Stimulated activated effector memory CD8-positive, alpha-beta T cell treated with anti-CD3 and anti-CD28 coated beads, Interleukin-12 subunit alpha, Interleukin-12 subunit beta, amount 100 ng/mL, for 72 hours (primary cell): ENCODE measurements at places on chromosomes 16 and 17.
A peak's percentile ranks its signal among the peaks of the same experiment; 100 is the strongest.

DNA sequence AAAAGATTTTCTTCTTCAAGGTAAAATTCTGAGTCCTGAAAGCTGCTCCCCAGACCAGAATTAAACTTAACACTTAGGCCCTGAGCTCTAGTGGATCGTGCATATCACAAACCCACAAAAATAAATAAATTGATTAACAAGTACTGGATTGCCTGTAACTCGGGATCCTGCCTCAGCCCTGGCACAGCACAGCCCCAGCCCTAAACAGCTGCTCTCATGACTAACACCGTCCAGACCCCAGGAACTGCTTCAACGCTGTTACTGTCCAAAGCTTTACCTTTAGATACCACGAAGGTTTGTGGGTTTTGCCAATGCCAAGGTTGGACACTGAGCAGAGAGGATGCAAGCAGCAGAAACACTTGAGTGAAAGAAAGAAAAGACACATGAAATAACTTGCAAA, 172.5 kb downstream of the COPRS start:
- no peak for DNase-seq

DNA sequence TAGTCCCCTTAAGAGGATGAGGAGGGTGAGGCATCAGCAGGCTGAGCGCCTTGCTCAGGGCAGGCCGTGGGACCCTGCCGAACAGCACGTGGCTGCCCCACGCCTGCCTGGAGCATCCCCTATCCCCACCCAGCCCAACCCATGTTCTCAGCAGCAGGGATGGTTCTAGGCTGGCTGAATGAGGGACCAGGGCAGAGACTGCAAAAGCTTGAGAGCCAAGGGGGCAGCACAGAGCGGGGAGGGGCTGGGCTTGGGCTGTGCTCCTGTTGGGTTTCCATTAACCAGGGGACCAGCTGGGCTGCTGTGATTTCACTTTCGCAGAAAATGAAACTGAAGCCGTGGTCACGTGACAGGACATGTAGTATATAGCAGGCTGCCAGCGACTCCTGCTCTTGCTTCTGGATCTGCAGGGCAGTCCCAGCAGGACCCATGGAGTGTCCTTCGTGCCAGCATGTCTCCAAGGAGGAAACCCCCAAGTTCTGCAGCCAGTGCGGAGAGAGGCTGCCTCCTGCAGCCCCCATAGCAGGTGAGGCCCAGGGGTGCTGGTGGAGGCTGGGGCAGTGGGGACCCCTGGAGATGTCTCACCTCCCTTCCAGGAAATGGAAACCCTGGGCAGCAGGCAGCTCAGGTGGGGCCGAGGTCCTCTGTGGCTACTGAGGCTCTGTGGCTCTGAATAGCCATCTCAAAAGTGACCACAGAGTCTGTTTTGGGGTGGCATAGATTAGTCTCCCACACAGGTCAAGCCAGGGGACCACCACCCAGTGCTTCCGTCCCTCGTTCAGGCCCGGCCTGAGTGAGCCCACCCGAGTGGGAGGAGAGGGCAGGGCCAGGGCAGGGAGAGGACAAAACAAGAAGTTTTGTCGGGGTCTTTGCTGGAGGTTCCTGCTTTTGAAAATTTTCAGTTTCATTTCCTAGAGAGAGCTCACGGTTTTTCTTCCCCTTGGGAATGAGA, 2.9 kb downstream of the RNF213 start:
- DNase-seq, result peak; percentile 95

DNA sequence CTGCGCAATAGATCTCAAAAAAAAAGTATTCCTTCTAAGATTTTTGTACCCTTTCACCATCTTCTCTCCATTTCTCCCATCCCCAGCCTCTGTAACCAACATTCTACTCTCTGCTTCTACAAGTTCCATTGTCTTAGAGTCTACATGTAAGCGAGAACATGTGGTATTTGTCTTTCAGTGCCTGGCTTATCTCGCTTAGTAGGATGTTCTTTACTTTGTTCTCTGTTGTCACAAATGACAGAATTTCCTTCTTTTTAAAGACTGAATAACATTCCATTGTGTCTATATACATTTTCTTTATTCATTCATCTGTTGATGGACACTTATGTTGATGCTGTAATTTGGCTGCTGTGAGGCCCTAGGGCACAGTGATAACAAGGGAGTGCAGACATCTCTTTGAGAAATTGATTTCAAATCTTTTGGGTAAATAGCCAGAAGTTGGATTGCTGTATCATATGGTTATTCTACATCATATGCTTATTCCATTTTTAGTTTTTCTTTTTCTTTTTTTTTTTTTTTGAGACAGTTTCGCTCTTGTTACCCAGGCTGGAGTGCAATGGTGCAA, 37.7 kb upstream of the MYH10 start:
- DNase-seq, result no peak

GRCh38 chr16:17803625-17804410, 333.1 kb upstream of the XYLT1 start:
- no peak for DNase-seq

GRCh38 chr17:73910821-73911515, 266.7 kb upstream of the SDK2 start:
- no peak for DNase-seq

DNA sequence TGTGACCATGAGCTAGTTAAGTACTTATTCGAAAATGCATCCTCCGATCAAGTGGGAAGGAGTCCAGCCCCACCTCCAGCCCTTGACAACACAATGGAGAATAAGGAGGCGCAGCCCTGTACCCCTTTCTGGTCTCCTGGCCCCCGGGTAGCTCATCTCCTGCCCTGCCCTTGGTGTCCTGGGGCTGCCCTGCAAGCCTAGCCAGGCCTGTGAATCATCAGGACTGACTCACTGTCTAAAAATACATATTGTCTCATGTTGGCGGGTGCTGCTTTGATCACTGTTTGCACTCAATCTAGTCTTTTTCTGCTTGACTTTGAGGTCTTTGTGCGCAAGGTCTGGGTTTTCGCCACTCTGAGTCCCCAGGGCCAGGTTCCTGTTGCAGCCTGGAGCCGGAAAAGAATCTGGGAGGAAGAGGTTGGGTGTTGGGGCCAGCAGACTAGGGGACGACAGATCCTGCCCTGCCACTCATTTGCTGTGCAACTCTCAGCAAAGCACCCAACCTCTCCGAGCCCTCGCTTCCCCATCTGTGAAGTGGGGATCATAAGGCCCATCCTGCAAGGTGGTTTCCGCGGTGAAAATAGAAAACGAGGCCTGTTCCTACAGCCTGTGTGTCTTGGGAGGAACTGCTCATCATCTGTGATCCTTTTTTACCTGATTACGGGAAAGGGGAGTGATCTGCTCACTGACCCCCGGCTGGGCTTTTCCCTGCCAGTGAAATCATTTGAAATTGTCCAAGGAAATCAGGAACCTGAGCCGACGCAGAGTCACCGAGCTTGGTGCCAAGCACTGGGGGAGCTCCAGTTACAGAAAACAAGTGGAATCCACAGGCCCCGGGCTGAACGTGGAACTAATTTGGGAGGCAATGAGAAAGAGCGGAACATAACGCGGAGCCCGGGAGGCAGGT, 230.4 kb downstream of the PARN start:
- no peak for DNase-seq

GRCh38 chr17:66449418-66449977, 147.1 kb downstream of the PRKCA start:
- DNase-seq, result no peak

- DNase-seq, result no peak
Measured at GRCh38 chr16:8859913-8860881, 8.6 kb downstream of the CARHSP1 start.

GRCh38 chr17:80774643-80775281, 216.9 kb upstream of the CHMP6 start:
- DNase-seq, result no peak

DNA sequence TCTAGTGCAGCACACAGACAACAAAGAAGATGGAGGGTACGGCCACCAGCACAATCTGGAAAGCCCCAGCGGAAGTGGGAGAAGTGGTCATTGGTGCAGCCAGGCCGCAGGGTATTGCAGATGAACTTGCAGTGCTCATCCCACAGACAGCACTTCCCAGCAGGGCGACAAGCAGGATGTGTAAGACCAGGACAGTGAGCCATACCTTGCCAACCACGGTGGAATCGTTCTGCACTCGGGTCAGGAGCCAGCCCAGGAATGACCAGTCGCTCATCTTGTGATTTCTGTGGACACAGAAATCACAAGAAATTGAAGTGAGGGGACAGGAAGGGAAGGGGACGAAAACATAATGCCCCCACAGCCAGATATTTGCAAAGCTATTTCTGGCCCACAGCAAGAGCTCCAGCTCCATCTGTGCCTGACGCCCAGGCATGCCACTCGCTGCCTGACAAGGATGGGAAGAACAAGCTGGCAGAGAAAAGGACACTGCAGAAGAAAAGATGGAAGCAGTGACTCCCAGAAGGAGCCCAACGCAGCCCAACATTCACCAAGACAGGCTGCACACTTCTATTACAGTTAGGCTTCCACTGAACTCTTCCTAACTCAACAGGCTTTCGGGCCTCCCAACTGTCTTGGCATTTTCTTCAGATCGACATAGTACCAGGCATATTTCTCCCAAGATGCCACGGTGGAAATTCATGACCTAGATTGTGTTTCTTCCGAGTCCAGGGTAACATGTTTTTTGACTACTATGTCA, 17.5 kb upstream of the MYO18A start:
- DNase-seq, result no peak

GRCh38 chr17:41315814-41316445, 420 bp upstream of the KRTAP17-1 start:
- DNase-seq, result no peak

DNA sequence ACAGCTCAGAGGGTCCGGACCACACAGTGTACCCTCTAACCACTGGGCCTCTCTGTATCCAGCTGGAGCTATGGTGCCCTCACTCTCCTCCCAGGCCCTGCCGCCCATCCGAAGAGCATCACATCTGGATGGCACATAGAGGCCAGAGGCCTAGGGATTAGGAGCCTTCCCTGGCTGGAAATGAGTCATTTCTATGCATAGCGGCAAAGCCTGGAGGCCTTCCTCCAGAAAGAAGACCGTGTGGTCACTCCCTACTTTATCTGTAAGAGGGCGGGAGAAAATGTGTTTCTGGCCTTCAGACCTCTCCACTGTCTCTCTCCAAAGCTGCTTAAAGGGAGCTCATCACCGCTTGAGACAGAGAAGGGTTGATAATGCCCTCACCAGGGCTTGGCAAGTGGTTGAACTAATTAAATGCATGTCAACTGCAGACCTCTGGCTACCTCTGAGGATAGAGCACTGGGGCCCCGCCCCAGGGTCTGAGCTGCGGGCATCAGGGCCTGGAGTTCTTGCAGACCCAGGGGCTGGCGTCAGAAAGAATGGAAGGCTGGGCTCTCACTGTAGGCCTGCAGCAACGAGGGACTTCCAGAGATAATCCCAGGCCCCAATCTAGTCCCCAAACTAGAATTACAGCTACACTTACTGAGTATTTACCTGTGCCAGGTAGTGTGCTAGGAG, 122.2 kb downstream of the IRX5 start:
- DNase-seq, result no peak

GRCh38 chr17:45218895-45219661, 2.6 kb upstream of the FMNL1 start:
- DNase-seq, result peak; percentile 96

GRCh38 chr17:68981288-68981687, 26.1 kb upstream of the ABCA8 start:
- DNase-seq, result no peak

GRCh38 chr17:69592692-69593350, 178.3 kb downstream of the MAP2K6 start:
- no peak for DNase-seq

DNA sequence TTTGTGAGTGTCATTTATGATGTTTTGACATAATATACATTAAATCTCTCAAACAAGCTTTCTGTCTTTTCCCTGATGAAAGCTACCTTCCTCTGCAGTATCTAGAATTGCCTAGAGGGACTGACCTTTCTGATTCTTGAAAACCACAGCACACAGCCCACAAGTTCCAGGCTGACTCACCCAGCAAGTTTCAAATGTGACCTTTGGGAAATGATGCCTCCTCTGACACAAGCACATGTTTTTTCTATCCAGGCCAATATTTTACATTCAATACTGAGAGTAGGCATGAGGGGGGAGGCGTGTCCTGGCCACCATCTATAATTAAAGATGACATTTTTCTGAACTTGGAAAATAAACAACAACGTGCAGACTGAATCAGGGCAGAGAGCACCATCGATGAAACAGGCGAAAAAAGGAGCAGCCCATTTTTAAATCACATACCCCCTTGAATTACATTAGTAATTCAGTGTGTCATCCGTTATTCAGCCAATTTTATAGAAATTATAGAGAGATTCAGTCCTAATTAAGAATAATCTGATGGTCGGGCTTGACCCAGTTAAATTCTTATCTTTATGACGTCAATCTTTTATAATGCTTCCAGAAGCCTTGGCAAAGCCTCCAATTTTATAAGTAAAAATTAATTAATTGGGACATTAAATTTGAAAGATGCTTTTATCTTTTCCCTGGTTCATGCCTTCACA, 292.6 kb upstream of the CDH11 start:
- DNase-seq, result no peak

DNA sequence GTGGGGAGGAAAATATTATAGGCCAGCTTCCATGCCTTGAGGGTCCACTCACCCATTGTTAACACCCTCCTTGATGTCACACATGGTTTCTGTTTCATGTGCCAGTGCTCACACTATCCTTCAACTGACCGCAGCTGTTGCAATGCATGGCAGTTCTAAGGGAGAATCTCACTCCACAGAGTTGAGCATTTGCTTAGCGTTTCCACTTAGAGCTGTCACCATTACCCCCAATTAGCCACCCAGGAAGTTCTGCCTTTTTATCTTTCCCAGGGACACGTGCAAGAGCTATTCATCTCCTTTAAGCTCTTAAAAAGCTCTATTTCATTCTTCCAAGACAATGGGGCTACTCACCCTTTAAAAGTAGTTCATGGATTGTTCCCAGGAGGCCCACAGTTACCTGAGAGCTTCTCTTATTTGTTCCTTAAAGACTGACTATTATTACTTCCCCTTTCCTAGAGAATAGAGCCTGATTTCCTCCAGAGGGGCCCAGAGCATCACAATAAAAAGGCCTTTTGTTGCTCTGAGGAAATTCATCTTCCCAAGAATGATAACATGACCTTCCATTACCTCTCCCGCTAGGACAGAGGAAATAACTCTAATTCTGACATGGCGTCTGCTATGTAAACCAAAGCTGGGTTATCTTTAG, 126.8 kb downstream of the CACNG3 start:
- no peak for DNase-seq

DNA sequence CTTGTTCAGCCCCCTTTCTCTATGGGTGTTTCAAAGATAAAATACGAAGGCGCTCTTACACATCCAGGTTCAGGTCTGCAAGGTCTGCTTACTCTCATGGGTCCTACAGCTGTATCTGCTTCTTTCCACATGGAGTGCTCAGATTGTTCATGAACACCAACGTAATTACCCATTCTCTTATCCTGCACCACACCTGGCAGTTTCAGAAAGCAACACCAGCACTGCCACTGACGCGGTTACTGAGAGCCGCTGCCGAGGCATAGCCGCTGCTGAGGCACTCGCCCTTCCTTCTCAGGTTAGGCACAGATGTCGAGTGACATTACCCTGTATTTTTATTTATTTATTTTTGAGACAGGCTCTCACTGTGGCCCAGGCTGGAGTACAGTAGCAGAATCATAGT, 147.1 kb downstream of the RPTOR start:
- DNase-seq, result no peak
